AG20443 (cell line): ENCODE measurements at places on chromosomes 4 and X.

- DNase-seq: no peak
Observed at GRCh38 chr4:122906859-122907305, 15.5 kb downstream of the NUDT6 start.

GRCh38 chr4:159024266-159024665 lies 78.6 kb upstream of the RAPGEF2 start:
- DNase-seq: no peak

- DNase-seq: peak; percentile 86
Observed at GRCh38 chrX:151697522-151697921, 2.3 kb downstream of the PRRG3 start.

DNA sequence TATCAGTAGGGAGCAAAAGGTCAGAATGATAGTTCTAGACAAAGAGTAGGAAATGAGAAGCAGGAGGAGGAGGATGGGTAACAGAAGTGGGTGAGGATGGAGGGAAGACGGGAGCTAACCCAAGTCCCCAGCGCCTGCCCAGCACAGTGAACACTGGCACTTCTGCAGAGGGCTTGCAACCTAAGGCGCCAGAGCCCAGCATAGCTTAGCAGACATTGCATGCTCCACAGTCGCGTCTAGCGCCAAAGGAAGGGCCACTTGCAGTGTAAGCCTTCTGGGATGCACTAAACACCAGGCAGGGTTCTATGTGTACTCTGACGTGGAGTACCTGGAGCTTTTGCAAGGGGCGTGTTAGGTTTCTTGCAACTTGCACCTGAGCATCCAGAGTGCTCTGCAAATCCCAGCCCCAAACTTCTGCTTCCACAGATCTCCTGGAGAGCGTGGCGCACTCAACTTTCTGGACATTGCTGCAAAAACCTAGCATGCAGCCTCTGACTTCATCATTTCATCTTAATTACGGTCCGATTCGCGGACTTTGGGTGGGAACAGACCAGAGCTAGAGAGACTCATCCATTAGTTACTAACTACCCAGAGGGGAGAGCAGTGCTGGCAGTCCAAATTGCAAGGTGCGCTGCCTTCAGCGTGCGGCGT lies 46.5 kb upstream of the NKAP start:
- DNase-seq: no peak

DNA sequence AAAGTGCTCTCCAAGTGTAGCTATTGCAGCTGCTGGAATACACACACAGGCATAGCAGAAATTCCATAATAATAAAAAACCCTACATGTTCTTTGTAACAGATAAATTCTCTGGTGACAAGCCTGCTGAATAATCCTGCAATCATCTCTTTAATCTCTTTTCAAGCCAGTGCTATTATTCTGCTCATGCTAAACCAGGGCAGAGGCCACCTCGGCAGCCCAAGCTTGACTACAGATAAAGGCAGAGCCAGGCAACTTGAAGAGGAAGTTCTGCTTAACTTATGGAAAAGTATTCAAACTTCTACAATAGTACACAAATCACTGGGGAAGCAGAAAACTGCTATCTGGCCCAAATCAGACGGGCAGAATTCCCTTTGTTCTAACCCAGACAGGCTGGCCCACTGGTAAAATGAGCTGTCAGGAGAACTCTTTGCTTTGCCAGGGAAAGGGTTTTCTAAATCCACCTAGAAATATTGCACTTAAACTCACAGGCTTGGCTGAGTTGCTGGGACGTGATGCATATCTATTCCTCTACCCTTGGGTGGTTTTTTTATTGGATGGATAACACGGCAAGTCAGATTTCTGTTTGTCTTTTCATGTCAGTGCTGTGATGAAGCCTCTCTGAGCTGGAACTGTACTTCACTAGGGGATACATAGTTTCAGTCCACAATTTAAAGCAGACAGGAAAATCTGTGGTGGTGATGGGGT lies 70.5 kb downstream of the GATB start:
- peak; percentile 62 for DNase-seq

- DNase-seq: no peak
Observed at GRCh38 chr4:40831146-40831907, 81.6 kb downstream of the NSUN7 start.

GRCh38 chr4:168150420-168151050 lies 58.2 kb downstream of the ANXA10 start:
- no peak for DNase-seq

DNA sequence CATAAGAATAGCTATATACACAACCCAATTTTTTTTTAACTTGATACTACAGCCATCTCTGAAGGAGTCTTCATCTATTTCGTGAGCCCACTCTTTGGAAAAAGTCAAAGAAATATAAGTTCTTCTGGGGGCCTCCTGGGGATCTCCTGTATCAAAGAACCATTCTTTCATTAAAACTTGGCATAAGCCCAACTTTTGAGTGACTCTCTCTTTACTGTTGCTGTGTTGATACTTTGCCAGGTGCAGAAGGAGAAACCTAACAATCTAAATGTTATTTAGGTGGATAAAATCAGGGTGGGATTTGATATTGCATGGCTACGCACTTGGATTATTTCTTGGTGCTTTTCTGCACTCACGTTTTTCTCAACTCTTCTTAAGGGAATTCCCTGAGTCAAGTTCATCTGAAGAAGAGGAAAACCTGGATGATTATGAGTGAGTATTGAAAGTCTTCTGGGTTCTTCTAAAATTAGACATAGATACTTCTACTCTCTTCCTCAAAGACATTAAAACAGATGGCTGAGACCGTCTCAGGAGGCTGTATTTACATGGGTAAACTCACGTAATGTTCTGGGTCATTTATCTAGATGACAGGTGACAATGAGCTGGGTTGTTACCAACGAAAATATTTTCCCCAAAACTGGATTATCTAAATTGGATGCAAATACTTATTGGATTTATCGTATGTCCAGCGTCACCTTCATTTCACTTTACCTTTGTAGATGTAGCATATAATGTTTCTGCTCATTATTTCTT lies 25.2 kb downstream of the BMX start:
- DNase-seq: no peak

- DNase-seq: no peak
Observed at GRCh38 chrX:41322821-41323603, 10.9 kb upstream of the DDX3X start.

GRCh38 chr4:184616633-184617551 lies 32.4 kb downstream of the CASP3 start:
- DNase-seq: no peak

DNA sequence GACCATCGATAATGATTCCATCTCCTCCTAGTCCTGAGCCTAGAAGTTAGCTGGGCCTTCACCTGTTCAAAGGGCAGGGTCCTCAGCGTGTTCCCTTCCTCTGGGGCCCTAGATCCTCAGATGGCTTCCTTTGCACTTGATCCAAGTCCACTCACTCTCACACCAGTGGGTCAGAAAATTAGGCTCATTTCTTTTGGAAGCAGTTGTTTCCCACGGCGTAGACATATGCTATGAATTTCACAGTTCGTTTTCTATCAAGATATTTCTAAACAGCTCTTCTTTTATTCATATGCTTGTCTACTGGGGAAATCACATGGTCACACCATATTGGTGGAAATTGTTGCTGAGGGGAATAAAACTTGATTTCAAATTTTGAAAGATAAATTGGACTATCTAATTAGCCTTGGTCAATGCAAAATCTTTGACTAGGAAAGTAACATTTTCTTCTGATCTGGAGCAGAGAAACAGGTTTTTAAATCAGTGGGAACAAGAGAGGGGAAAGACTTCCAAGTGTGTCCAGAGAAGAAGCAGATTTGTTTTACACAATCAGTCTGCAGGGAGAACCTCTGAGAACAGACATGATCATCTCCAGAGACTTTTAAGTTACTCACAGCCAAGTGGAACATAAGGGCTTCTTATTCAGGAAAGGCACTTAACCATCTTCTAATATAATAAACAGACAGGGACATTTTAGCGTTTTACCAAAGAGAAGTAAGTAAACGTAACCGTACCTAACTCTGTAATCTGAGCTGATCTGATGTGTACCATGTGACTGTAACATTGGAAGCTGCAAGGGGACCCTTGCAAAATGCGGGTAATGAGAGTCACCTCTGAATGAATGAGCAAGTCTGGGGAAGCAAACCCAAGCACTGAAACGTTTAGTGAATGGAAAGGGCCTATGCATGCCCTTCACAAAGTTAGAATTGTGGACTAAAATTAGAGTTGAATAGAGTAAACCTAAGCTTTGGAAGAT lies 455.7 kb upstream of the FAT1 start:
- DNase-seq: no peak

DNA sequence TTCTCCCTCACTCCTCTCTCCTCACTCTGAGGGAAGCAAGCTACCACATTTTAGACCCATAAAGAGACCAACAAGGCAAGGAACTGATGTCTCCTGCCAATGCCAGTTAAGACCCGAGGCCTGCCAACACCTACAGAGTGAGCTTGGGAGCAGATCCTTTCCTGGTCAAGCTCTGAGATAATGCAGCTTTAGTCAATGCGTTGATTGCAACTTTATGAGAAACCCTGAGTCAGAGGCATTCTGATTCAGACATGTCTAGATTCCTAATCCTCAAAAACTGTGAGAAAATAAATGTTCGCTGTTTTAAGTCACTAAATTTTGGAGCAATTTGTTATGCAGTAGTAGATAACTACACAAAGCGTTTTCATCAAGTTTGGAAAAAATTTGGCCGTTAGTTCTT lies 115.5 kb downstream of the JADE1 start:
- no peak for DNase-seq

DNA sequence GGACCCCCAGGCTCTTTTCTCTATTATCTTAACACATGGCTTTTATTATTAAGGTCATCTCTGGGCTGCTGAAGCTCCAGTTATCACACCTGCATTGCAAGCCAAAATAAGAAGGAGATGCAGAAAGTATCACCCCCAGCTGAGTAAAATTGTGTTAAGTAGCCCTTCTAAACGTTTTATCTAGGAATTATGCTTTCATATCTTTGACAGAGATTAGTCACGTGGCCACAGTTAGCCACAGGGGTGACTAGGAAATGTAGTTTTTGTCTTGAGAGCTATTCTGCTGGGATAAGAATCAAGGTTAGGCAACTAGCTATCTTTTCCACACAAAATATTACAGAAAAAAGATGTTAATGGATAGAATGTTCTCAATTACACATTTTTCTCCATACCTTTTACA lies 102.1 kb downstream of the ANXA3 start:
- no peak for DNase-seq

DNA sequence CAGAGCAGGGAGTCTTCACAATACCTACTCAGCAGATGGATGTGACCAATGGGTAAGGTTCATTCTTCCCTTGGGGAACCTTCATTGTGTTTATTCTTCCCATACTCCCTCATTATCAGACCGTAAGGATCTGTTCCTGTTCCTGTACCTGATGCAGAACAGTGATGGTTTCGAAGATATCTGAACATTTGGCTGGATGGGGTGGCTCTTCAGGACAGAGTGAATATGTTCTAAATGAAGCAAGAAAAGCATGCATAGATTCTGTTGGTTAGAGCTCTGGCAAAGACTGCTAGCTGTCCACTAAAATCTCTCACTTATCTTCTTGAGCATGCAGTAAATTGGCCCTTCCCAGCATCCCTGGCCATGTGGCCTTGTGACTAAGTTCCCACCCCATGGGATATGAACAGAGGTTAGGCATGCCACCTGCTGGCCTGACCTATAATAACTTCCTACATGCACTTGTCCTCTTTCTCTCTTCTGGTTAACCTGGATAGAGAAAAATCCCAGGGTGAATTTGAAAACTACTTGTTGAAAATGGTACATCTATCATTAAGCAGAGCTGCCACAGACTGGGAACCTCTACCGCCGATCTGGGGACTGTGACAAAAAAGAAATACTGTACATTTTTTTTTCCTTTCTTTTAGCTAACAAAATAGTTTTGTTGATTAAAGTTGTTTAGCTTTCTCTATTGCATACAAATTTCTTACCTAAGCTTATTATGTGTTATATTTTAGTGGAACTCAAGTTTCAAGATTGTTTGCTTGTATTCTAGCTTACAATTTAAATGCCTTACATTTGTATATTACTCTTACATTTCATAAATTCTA lies 60.0 kb upstream of the BANK1 start:
- peak; percentile 65 for DNase-seq

- no peak for DNase-seq
Observed at GRCh38 chrX:64395568-64395929, 297 bp upstream of the MTMR8 start.

GRCh38 chrX:9352694-9353411 lies 112.0 kb upstream of the TBL1X start:
- DNase-seq: peak; percentile 30

GRCh38 chrX:100070334-100070849 lies 339.7 kb downstream of the PCDH19 start:
- DNase-seq: no peak

DNA sequence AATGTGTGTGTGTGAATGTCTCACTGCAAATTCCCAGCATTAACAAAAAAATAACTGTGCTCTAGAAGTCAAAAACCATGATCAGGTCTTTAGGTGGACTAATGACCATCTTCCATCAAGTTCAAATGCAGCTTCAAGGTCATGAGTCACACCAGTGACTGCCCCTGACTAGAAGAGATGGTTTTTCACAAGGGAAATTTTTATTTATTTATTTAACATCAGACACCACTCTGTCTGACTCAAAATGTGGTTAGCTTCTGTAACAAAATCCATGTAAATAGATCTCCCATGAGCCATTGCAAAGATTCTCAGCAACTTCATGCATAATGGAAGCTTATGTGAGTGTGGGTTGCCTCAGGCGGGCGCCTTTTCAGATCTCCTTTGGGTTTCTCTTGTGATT lies 219.2 kb downstream of the KIT start:
- DNase-seq: peak; percentile 23

GRCh38 chr4:134057356-134057755 lies 144.2 kb downstream of the PABPC4L start:
- no peak for DNase-seq

- no peak for DNase-seq
Observed at GRCh38 chr4:176319151-176319703, 539 bp upstream of the SPCS3 start.

DNA sequence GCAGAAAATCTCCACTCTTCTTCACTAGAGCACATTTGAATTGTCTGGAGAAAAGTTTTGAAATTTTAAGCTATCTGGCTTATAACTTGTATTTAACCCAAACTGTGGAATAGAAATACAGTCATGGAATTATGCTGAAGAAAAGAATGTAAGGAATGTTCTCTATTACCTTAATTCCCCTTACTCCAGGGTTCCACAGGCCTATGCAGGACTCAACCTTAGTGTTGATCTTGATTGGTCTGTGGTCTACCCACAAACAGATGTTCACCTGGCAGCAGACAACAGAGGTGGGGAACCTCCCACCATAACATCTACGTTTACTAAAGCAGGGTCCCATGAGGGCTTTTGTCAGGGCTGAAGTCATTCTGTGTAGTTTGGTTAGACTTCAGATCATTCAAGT lies 189.3 kb upstream of the GPRIN3 start:
- peak; percentile 19 for DNase-seq

GRCh38 chr4:85681921-85682320 lies 207.0 kb downstream of the ARHGAP24 start:
- no peak for DNase-seq

DNA sequence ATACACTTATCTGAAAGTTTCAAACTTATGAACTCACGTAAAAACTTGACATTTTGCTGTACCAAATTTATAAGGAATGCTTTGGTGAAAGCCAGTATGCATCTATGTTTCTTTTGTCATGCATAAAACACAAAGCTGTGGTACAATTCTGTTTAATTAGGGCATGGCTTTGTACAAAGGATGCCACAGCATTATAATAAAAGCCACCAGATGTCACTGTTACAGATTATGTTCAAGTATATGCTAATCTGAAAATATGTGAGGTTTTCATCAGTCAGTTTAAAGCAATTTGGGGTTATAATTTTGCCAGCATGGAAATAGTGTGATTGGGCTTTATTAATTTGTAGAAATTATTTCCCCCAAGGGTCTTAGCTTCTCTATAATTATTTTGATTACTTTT lies 69.0 kb downstream of the ATOH1 start:
- DNase-seq: no peak

- DNase-seq: peak; percentile 9
Observed at GRCh38 chrX:147917700-147918695, 6.3 kb downstream of the FMR1 start.

GRCh38 chr4:163556177-163556576 lies 61.7 kb downstream of the TMA16 start:
- no peak for DNase-seq
